ENCODE measurements at places on chromosomes 6 and 20.
A peak's percentile ranks its signal among the peaks of the same experiment; 100 is the strongest.

DNA sequence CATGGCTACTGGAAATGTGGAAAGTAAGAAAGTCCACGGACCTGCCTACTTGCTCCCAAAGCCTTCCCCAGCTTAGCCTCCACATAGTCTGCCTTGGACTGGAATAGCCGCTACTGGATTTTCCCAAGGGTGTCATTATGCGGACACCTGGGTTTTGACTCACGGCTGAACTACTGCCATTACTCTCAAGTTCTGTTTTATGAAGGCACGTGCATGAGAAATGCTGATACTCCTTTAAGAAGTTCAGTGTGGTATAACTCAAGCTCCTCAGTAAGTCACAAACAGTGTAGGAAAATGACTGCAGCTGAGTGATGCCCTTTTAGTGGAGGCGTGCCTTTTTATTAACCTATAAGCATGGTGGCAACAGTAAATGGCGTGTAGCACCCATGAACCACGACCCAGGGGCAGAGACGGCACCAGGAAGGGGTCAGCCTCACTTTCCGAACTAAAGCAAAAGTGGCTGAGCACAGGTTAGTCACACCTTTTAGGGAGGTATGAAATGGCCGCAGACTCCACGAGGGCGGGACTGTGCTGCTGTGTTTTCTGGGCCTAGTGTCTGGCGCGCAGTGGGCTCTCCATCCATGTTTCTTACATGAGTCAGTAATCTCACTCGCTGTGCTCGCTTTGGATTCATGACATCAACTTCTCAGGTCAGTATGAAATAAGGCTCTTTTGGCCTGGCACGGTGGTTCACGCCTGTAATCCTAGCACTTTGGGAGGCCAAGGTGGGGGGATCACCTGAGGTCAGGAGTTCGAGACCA, 23.9 kb downstream of the PSMG4 start:
- DNase-seq, result no peak

DNA sequence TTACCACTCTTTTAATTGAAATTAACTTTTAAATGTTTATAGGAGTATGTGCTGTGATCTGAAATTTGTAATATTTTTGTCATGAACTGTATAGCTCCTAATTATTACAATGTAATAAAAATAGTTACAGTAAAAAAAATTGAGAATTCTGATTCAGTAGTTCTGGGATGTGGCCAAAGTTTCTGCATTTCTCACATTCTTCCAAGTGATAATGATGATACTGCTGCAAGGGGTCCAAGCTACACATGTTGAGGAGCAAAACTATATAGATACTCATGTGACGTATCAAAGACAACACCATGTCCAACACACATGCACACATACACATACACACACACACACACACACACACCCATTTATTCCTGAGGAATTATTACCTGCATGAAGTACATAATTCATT, 71.0 kb upstream of the FAM83B start:
- DNase-seq, result no peak

GRCh38 chr6:3419624-3420272, 37.1 kb downstream of the SLC22A23 start:
- no peak for DNase-seq

DNA sequence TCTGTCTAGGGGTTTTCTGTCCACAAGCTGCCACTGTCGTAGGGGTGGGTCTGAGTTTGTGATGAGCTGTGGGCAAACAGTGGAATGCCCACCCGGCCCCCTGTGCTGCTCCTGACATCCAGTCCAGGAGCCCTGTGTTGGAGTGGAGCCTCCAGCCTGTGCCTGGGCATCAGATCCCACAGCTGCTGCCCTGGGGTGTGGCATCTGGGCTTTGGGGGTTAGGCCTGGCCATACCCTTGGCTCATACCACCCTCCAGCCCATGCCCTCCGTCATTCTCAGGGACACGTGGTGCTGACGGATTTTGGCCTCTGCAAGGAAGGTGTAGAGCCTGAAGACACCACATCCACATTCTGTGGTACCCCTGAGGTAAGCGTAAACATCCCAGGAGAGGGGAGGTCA, 12.9 kb downstream of the SGK2 start:
- DNase-seq, result no peak

DNA sequence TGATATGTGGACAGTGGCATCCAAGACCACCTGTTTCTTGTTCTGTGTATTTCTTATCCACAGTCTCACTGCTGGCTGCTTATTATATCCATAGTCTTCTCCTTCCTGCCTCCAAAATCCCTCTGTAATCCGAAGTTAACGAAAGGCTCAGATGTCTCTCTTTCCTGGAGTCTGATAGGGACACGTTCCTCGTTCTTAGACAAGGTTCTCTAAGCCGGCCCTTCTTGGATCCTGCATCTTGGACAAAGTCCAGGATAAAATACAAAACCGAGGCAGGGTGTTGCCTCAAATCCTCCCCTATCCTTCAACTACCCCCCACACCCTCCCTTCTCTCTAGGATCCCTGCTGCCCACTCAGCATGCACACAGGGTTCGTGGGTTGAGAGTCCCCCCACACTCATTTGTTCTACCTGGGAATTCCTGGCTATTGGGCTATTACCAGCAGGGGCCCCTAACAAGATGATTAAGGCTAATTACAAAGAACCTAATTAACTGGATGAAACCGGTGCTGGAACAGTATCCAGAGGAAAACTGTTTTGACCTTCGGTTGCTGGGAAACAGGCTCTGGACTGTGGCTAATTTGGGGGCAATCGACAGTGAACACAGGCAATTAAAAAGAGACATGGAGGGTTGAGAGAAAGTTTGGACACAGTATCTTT, 32.7 kb upstream of the MRPS10 start:
- DNase-seq, result peak; percentile 36

GRCh38 chr6:73722318-73723060, 26.5 kb downstream of the CD109 start:
- no peak for DNase-seq

GRCh38 chr20:53301869-53302268, 291.8 kb downstream of the ZNF217 start:
- no peak for DNase-seq

DNA sequence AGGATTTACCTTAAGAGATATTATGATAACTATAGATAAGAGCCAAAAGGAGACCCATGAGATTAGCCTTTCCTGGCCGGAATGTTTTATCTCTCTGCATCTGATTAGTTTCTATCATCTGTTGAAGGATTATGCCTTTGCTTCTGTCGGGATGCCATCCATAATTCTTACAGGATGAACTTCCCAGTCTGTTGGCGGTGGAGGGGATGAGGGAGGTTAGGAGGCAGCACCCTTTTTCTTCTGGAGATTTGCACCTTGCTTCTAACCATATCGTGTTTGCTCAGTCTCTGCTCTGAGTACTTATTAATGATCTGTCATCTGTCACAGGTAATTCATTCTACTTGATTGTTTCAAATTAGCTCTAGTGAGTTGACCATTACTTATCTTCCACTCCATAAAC, 292.1 kb downstream of the KHDC1L start:
- no peak for DNase-seq
